ENCODE measurements at places on chromosomes 13 and 19. TPM values are rescaled to one million over a fixed set of nuclear protein-coding genes. Genes with fewer than 3 reads are reported as not detected.

UNC13A gene
- 0.24 TPM for total RNA-seq

GAPDHS gene
- total RNA-seq, result not detected

ZNF541 gene
- total RNA-seq, result not detected

NEK5 gene
- total RNA-seq, result not detected

DNA sequence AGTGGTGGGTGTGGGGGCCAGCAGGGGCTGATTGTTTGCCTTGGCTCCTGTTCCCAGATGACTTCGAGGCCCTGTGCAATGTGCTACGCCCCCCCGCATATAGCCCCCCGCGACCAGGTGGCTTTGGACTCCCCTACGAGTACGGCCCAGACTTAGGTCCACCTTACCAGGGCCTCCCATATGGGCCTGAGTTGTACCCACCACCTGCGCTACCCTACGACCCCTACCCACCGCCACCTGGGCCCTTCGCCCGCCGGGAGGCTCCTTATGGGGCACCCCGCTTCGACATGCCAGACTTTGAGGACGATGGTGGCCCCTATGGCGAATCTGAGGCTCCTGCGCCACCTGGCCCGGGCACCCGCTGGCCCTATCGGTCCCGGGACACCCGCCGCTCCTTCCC lies 25.7 kb downstream of the LTBP4 start:
- peaks cover 15% of the 10 kb centered on the region for H3K4me1 ChIP-seq
- peaks cover 5% of the 10 kb centered on the region for H3K27me3 ChIP-seq
- DNase-seq, result no peak
- no peak overlapping the region for H3K27ac ChIP-seq

DNA sequence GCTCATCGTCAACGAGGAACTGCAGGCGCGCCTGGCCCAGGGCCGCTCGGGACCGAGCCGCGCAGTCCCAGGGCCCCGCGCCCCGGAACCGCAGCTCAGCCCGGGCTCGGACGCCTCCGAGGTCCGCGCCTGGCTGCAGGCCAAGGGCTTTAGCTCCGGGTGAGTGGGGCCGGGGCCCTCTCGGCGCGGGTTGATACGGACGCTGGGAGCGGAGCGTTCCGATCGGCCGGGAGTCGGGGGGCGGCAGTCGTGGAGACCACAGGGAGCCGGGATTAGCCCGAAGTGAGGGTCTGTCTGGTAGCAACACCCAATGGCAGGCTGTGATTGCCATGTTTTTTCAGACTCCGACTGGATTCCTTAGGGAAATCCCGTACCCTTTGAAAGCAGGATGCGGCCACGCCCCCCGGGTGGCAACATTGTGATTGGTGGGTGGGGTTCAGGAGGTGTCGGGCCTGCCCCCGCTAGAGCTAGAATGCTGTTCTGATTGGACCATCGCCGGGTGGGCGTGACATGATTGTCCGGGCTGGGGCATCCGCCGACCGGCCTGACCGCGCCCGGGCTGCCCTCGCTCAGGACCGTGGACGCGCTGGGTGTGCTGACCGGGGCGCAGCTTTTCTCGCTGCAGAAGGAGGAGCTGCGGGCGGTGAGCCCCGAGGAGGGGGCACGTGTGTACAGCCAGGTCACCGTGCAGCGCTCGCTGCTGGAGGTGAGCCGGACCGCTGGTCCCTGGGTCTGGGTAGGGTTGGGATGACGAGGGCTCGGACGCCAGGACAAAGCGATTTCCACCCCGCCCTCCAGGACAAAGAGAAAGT lies 11.3 kb downstream of the EPS8L1 start:
- 0 out of 2 replicates have a peak, but pooled peaks cover 10% of the 10 kb centered on the region for H3K36me3 ChIP-seq
- peak overlapping the region; percentile 81 for H3K27ac ChIP-seq
- peak; percentile 92 for DNase-seq
- H3K4me1 ChIP-seq, result peaks cover 18% of the 10 kb centered on the region

DNA sequence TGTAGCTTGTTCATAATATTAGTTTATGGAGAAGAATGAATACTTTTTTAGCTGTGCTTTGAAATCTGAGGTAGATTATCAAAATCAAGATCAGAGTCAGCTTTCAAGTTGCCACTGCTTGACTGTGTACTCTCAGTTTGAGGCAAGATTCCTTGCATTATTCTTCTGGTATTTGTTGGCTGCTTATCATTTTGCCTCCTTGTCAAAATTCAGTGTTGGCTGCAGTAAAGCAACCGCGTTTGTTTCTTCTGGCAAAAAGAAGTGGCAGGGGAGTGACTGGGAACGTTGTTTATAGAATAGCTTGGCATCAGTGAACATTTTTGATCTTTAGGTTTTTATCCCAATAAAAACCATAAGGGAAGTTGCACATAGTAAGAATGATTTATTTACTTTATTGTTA lies 419.3 kb upstream of the GPC6 start:
- no peaks in the 10 kb centered on the region for H3K36me3 ChIP-seq
- H3K4me1 ChIP-seq, result peaks cover 35% of the 10 kb centered on the region
- H3K27ac ChIP-seq, result no peak overlapping the region
- no peak overlapping the region for H3K4me3 ChIP-seq
- H3K27me3 ChIP-seq, result no peaks in the 10 kb centered on the region

DNA sequence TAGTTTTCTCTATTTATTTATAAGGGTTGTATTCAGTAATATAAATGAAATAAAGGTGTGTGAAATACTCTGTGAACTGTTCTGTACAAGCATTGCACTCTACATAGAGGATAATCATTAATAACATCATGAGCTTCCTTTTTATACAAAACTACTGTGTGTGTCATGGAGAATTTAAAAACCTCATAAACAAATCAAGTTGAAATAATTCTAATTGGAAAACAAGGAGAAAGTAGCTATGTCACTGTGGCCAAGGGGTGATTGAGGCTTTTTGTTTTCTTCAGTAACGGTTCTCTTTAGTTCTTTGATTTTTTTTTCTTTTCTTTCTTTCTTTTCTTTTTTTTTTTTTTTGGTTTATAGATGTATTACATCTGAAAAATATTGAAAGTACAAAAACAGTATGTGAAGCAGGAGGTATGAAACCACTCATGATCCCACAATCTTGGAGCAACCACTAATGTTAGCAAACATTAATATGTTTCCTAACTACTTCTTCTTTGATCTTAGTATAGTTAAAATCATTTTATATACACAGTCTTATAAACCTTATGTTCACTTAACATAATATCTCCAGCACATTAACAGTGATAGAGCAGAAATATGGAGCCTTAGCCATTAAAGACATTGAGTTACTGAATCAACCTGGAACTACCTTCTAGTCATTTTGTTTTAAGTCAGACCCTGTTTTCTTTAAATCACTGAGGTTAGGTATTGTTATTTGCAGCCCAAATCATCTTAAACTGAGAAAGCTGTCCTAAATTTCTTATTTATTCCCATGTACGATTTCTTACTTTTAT lies 45.4 kb downstream of the WDFY2 start:
- H3K4me1 ChIP-seq, result peaks cover 84% of the 10 kb centered on the region
- DNase-seq, result no peak
- peak overlapping the region; percentile 72 for H3K27ac ChIP-seq
- H3K27me3 ChIP-seq, result peaks cover 2% of the 10 kb centered on the region

- H3K27ac ChIP-seq, result no peak overlapping the region
- peaks cover 47% of the 10 kb centered on the region for H3K36me3 ChIP-seq
- peaks cover 2% of the 10 kb centered on the region for H3K27me3 ChIP-seq
- DNase-seq, result no peak
- no peak overlapping the region for H3K4me3 ChIP-seq
Measured at GRCh38 chr19:53389978-53390377, 5.0 kb upstream of the ZNF765 start.

- DNase-seq, result peak; percentile 96
- H3K36me3 ChIP-seq, result peaks cover 7% of the 10 kb centered on the region
- peaks cover 39% of the 10 kb centered on the region for H3K4me1 ChIP-seq
- peak overlapping the region; percentile 97 for H3K27ac ChIP-seq
Measured at GRCh38 chr19:13796301-13797057, 1.2 kb downstream of the ZSWIM4 start.

GRCh38 chr13:72164811-72165210 lies 297.8 kb upstream of the DACH1 start:
- H3K27ac ChIP-seq, result no peak overlapping the region
- no peaks in the 10 kb centered on the region for H3K36me3 ChIP-seq
- no peak for DNase-seq
- H3K4me3 ChIP-seq, result no peak overlapping the region

DNA sequence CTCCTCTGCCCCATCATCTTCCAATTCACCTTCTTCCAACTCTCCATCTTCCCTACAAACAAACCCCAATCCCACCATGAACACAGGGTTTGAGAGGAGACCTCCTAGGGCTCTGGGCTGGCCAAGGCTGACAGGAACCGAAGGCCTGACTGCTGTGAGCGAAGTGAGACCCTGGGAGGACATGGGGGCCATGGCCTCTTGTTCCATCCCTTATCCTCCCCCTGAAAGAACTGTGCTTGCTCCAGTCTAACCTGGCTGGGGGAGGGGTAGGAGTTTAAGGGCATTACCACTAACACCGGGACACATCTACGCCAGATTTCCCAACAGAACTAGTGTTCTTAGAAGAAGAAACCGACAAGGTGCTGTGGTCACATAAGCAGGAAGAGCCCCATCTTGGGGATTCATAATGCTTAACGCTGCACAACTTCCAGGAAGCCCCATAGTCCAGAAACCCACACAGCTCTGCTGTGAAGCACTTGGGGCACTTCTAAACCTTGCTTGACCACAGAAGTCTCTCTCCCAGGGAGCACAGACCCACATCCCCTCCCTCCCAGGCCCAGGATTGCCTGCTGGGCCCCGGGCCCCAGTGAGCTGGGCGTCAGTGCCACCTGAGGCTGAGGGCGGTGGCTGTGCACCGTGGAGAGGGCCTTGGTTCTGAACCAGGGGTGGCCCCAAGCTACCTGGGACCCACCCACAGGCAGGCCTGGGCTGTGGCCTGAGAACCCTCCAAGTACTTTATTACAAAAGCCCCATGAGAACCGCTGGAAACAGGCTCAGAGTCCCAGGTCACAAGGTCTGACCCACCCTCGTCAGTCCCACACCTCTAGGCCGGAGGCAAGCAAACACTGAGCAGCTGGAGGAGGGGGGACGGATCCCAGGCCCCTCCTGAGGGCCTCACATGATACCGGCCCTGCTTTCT lies 18.8 kb downstream of the ZC3H4 start:
- H3K4me3 ChIP-seq, result no peak overlapping the region
- H3K27ac ChIP-seq, result peak overlapping the region; percentile 58
- H3K4me1 ChIP-seq, result peaks cover 10% of the 10 kb centered on the region

DNA sequence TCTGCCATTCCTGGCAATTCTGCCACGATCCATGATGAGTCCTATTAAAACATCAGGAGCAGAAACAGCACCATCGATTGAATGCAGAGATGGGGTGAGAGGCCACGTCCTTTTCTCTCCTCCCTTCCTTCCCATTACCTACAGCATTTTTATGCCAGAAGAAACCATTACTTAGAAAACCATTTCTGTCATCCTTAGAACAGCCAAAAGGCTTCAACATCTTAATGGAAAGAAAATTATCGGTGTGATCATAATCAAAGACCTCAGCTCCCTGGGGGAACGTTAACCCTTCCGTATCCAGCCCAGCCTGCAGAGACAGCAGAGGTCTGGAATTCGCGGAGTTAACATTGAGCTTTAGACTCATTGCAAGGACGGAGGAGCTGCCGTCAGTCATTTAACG lies 56.0 kb upstream of the SIAH3 start:
- DNase-seq, result no peak
- H3K4me1 ChIP-seq, result no peaks in the 10 kb centered on the region
- H3K27ac ChIP-seq, result no peak overlapping the region
- peaks cover 22% of the 10 kb centered on the region for H3K27me3 ChIP-seq

GRCh38 chr19:51786646-51787494 lies 8.1 kb upstream of the FPR3 start:
- H3K27ac ChIP-seq, result no peak overlapping the region
- H3K4me3 ChIP-seq, result no peak overlapping the region
- H3K27me3 ChIP-seq, result no peaks in the 10 kb centered on the region
- H3K4me1 ChIP-seq, result peaks cover 29% of the 10 kb centered on the region

DNA sequence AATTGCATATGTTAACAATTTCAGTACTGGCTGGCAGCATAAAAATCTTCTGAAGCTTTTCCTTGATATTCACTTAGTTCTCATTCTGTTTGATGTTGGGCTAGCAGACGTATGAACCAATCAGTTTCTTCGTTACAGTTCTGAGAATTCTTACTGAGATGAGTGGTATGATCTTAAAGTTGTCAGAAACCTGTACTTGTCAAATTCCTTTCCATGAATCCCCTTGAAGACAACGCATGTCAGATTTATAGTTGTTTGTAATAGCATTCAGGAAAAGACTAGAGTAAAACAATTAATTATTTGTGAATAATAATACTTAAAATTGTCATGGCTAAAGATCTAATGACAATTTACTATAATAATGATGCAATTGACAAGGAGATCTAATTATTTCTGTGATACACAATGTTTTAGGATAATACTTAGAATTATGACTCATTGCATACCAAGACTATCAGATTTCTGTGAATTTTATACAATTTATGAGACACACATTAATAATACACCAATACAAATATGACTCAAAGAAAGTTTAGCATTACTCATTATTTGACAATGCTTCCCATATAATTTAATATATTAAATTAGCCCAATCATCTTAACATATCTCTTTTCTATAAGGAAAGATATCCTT lies 447.2 kb downstream of the RFC3 start:
- DNase-seq, result no peak
- H3K27me3 ChIP-seq, result no peaks in the 10 kb centered on the region
- H3K4me3 ChIP-seq, result no peak overlapping the region
- no peaks in the 10 kb centered on the region for H3K36me3 ChIP-seq
- H3K27ac ChIP-seq, result no peak overlapping the region
- peaks cover 5% of the 10 kb centered on the region for H3K4me1 ChIP-seq

DNA sequence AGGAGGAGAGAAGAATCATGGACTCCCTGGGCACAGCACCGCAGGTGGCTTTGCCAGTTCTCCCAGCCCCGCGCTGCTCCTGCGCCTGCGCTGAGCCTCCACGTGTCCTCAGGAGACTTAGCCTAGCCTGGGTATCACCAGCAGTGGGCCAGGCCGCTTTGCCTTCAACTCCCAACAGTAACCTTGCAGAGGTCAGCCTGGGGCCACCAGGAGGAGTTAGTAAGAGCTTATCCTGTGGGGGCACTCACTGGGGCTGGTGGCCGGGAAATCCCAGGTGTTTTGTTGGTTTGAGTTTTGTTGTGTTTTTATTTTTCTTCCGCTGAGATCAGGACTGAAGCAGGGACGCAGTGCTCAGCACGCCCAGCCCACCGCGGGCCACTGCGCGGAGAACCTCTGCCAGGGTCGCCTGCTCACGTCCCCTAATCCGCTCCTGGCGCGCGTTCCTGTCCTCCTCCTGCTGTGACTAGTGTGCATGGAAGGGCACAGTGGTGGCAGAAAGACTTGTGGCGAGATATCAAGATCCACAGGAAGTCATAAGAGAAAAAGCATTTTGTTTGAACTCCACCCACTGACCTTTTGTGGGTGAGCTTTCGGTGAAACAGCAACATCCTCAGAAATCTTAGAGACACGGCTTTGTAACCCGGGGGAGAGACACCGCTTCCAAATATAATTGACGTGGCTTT lies 207.4 kb upstream of the RFC3 start:
- peaks cover 15% of the 10 kb centered on the region for H3K27me3 ChIP-seq
- no peaks in the 10 kb centered on the region for H3K36me3 ChIP-seq
- H3K4me3 ChIP-seq, result no peak overlapping the region
- no peak overlapping the region for H3K27ac ChIP-seq

All from HFFc6 (cell line).